ENCODE measurements at places on chromosomes 5 and 9. TPM values are rescaled to one million over a fixed set of nuclear protein-coding genes. Genes with fewer than 3 reads are reported as not detected.

ANKRD55 gene
- not detected for total RNA-seq

DNAJA1 gene
- 287 TPM for total RNA-seq

NRARP gene
- 0.40 TPM for total RNA-seq

MLANA gene
- not detected for total RNA-seq

INSL4 gene
- not detected for total RNA-seq

C9 gene
- not detected for total RNA-seq

ZNF483 gene
- 0.77 TPM for total RNA-seq
